Fibroblast of the aortic adventitia (primary cell): ENCODE measurements at places on chromosomes 6 and 20. TPM values are rescaled to one million over a fixed set of nuclear protein-coding genes. Genes with fewer than 3 reads are reported as not detected.

The FOXQ1 gene
- total RNA-seq: 1.3 TPM in 1 of 2 replicates, not detected in the other

DNA sequence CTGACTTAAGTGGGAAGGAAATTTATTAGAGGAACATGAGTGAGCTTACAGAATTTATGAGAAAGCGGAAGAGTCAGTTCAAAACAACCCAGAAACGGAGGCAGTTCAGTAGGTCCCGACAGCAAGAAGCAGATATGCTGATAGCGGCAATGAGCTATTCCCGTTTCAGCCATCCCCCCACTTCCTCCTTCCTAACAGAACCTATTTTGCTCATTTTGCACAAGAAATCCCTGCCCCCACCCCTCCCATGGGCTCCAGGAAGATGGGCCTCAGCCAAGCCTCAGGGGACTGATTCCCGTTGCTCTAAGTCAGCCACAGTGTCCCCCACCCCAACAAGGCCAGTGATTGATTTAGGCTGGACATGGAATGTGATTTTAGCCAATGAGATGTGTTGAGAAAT, 157.5 kb downstream of the CEBPB start:
- no peak for DNase-seq

DNA sequence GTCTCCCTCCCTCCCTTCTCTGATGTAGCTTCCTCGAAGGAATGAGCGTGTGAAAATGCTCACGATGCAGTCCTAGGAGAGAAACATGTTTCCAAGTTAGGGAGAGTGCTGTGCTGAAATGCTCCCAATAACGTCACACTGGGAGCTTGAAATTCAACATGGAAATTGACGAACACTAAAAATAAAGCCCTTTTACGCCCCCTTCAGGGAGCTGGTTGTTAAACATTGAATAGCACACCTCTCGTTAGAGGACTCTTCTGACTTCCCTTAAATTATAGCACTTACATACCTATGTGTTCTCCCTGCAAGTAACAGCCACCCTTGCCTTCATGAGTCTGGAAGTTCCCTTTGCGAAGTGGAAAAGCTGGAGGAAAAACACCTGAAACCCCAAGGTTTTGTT, 88.6 kb downstream of the BFSP1 start:
- no peak for DNase-seq

GRCh38 chr6:85798931-85799652, 156.4 kb upstream of the SYNCRIP start:
- no peak for DNase-seq

DNA sequence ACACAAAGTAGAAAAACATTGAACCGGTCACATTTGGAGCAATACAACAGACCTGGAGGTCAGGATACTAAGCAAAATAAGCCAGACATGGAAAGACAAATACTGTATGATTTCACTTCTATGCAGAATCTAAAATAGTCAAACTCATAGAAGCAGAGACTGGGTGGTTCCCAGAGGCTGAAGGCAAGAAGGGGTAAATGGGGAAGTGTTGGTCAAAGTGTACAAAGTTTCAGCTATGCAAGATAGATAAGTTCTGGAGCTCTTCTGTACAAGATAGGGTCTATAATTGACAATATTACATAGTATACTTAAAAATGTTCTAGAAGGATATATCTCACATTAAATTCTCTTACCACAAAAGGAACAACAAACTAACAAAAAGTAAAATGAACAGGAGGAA, 70.3 kb downstream of the TMEM244 start:
- no peak for DNase-seq

GRCh38 chr6:139172151-139172550, 37.3 kb downstream of the HECA start:
- DNase-seq: no peak

DNA sequence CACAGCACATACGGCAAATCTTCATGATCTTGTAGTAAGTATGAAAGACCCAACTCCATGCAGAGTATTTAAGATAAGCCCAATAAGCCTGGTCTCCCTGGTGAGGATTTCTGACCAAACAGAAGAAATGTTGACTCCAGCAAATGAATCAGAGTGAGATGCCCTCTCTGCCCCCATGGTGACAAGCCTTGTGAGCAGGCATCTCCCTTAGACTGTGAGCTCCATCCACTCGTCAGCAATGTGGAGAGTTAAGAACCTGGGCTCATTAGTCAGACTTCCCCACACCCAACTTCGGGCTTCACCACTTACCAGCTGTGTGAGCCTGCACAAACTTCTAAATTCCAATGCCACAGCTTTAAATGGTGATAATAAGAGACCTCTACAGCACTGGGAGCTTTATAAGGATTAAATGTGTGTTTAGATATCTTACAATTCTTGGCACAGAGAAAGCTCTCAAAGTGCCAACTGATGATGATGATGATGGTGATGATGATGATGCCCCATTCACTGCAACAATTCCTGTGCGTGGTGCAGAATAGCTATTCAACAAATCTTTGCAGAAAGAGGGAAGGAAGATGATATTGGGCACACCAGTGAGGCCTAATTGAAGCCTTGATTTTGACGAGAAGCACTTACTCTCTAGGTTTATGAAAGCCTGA, 253.4 kb upstream of the TAB2 start:
- peak; percentile 34 for DNase-seq

The LCA5 gene
- total RNA-seq: 7.4 and 12.1 TPM in 2 replicates

- DNase-seq: no peak
Observed at GRCh38 chr6:106315765-106316374, 9.7 kb downstream of the ATG5 start.

- peak; percentile 74 for DNase-seq
Observed at GRCh38 chr6:50816115-50816675, 2.5 kb upstream of the TFAP2B start.

- DNase-seq: no peak
Observed at GRCh38 chr6:133004304-133004884, 190.0 kb downstream of the RPS12 start.

DNA sequence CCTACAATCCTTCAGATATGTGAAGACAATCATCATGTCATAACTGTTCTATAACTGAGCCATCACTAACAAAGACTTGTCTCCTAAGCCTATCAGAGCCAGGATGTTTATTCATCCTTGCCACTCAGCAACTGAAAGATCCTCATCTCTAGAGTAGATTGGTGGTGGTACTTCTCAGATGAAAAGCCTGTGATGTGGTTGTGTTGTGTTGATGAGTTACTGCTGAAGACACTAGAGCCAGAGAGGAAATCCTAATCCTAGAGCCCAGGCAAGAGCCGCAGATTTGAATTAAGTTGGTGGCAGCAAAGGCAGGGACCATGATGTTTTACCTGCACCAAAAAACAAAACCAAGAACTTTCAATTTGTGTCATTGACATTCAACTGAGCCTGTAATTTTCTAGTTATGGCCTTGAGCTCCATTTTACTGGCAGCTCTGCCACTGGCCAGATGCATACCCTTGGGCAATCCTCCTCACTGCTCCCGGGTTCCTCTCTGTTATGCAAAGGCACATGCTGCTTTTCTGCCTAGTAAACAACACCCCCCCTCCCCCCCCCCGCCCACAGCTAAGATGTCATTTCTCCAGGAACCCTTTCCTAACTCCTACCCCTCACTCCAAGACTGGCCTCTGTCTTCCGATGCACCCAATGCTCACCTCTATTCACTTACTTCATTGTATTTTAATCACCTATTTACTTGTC, 50.2 kb upstream of the REV3L start:
- no peak for DNase-seq

- DNase-seq: peak; percentile 21
Observed at GRCh38 chr20:4192378-4193068, 177.2 kb upstream of the RNF24 start.

DNA sequence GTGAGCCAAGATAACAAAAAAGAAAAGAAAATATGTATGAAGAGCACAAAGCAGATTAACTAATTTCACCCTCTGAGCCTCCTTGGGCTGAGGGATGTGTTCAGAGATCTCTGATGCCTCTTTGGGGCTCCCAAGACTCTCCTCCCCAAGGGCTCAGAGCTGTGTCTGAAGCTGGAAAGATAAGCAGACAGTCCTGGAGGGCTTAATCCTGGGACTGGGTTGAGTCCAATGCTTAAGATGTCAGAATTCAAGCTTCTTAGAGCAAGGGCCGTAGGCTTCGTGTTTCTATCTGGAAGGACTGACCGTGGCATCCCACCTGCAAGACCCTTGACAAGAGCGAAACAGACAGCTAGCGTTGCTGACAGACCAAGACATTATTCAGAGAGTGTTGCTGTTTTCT, 229.0 kb downstream of the ZMYND8 start:
- no peak for DNase-seq

The ARMH2 gene
- total RNA-seq: not detected in 2 replicates

DNA sequence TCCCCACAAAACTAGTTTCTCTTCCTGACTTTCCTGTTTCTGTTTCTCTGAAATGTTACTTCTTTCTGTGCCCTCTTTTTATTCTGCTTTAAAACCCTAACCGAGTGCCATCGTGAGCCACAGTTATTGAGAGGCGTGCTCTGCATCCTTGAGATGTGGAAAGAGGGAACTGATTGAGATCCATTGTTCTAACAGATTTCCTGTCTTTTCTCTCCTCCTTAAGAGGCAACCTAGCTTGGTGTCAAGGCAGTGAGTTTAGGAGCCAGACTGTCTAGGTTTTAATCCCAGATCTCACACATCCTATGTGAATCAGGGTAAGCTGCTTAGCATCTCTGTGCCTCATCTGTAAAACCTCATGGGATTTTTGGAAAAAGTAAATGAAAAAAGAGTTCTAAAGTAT, 57.5 kb downstream of the SNX9 start:
- no peak for DNase-seq

The PLCB4 gene
- 0.25 and 4.1 TPM in 2 replicates for total RNA-seq

The PTPRT gene
- 0.72 TPM in 1 of 2 replicates, not detected in the other for total RNA-seq

The CDH4 gene
- 0.18 and 0.25 TPM in 2 replicates for total RNA-seq

DNA sequence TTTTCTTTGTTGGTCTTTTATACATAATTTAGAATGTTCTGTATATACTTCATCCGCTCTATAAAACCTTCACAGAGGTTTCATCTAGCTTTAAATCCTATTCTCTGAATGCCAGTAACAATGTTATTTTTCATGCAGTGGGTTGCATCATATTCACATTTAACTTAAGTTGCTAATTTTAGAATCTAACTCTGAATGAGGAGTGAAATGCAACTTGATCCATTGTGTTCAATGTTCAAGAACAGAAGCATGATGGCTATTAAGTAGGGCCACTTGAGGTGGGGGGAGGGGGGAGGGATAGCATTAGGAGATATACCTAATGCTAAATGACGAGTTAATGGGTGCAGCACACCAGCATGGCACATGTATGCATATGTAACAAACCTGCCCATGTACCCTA, 224.5 kb downstream of the NKAIN2 start:
- DNase-seq: no peak

- DNase-seq: no peak
Observed at GRCh38 chr20:3195590-3196237, 8.8 kb downstream of the DDRGK1 start.

The BHLHE23 gene
- total RNA-seq: not detected in 2 replicates

DNA sequence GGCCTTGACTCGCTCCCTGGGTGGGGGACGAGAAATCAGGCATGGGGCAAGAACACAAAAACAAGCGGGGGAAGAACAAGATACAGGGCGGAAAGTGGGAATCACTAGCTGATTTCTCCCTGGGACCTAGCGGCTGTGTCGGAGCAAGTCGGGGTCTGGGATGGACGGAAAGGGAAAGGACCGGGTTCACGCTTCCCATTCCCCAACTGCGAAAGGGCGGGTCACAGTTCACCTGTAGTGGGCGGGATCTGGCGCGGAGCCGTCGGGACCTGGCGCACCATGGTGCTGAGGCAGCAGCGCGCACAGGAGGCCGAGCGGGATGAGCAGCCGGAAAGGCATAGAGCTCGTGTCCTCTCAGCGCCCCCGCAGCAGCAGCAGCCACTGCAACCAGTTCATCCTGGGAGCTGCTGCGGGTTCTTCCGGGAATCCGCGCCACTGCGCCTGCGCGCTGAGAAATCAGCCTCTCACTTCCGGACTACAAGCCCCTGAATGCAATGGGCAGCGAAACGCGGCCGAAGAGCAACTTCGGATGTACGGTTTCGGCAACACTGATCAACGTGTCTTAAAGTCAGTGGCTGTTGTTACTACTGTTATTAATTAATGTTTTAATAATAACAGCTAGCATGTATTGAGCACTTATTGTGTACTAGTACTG, at the start of gene EDEM2:
Gene EDEM2 (minus strand): TSS at position 417 of the 655 bp plus-strand sequence. CDS start 78 bp downstream, at position 339.
- DNase-seq: peak; percentile 96

DNA sequence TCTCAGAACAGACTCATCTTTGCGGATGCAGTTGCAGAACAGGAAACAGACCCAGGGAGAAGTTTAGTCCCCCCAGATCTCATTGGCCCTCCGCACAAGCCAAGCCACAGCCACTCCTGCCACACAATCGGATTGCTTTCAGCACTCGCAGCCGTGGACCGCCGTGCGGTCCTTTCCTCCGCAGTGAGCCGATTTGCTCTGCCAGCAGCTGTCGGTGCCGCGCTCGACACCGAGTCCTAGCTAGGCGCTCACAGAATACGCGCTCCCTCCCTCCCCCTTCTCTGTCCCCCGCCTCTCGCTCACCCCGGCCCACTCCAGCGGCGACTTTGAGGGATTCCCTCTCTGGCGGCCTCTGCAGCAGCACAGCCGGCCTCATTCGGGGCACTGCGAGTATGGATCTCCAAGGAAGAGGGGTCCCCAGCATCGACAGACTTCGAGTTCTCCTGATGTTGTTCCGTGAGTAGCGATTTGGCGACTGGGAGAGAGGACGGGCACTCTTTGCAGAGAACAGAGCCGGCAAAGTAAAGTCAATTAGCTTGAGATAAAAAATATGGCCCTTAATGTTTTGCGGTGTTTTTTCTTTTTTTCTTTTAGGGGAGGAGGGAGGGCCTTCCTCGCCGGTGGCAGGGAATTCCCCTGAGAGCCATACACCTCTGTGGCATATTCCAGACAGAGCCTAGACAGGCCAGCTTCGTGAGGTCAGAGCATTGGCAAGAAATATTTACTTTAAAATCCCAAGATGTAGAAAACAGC, at the start of gene LAMP5:
Gene LAMP5 (plus strand): TSS at position 130 of the 753 bp plus-strand sequence. CDS start 263 bp downstream, at position 393.
- no peak for DNase-seq

- DNase-seq: no peak
Observed at GRCh38 chr20:61930776-61931475, 134.8 kb downstream of the TAF4 start.

DNA sequence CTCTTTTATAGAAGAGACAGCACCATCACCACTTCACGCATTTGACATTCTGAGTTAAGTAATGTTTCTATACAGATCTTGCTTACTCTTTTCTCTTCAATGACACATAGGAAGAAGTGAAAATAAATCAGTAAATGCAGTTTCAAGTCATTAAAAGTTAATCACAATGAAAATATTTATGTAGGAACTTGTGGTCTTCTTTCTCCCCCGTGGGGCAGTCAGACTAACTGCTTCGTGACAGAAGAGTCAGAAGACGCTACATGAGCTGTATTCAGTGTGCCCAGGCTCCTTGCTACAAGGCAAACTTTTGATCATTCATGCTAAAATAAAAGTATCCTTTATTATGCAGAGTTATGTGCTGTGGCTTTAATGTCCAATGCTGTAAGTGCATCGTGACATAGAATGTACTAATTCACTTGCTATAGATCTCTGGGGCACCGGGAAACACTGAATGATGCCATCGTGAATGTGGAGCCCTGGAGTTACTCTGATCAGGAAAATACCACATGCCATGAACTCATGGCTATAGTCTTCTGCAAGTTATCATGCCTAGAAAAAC, 117.8 kb upstream of the TRAF3IP2 start:
- DNase-seq: no peak
